ENCODE measurements at places on chromosomes 5 and 9.

GRCh38 chr9:7901621-7902020, 102.0 kb upstream of the DMAC1 start:
- DNase-seq: no peak

DNA sequence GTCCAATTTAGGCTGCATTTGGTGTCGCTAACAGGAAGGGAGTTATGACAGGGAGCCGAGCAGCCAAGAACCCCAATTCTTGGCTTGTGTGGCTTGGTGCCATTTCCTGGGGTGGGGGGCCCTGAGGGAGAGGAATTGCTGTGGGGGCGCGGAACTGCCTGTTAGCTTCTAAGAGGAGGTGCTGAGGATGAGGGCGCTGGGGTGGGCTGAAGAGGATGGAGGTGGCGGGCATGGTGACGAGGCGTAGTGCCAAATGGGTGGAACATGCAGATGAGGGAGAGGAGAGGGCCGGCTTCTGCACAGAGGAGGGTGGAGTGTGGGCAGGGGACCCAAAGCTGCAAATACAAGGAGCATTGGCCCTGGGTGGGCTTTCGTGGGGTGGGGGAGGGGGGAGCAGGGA, 27.9 kb downstream of the IER5L start:
- DNase-seq: no peak

DNA sequence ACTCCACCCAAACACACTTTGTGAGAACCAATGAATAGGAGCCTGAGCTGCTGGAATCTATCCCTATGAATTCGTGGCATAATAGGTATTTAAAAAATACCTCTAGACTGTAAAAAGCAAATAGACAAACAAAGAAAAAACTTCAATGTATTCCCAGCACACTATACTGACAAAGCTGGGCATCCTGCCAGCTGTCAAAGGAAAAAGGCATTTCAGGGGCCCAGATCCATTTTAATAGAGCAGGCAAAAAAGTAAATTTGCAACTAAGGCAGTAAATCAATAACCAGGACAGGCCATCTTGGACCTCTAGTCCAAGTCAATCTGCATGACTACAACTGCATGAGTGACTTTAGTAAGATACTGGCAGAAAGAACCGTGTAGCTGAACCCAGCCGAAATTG, 25.6 kb upstream of the LARP1 start:
- no peak for DNase-seq

GRCh38 chr5:106171708-106172107, 1499.0 kb downstream of the EFNA5 start:
- no peak for DNase-seq

DNA sequence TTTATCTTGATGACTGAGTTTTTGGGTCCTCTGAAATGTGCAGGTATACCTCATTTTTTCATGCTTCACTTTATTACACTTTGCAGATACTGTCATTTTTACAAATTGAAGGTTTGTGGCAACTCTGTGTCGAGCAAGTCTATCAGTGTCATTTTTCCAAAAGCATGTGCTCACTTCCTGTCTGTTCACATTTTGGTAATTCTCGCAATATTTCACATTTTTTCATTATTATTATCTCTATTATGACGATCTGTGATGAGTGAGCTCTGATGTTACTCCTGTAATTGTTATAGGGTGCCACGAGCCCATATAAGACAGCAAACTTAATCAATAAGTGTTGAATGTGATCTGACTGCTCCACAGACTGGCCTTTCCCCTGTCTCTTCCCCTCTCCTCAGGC, 73.4 kb upstream of the FBXW11 start:
- DNase-seq: no peak

GRCh38 chr5:126003309-126003708, 419.9 kb upstream of the GRAMD2B start:
- DNase-seq: no peak

DNA sequence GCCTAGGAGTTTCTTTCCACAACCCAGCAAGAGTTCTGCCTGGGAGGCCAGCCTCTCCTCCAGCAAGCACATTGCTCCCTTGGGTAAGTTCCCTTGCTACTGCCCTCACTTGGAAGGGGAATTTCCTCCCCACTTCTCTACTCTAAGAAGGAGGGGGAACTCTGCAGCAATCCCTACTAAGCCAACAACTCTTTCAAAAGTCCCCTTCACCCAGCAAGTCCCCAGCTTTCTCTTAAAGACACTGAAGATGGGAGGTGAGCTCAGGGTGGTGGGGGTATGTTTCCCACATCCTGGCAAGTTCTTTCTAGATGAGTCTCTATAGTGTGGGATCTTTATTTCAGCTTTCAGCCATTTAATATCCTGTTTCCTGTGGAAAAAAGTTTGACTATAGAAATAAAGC, 49.0 kb downstream of the PDE8B start:
- DNase-seq: no peak

- no peak for DNase-seq
Observed at GRCh38 chr5:17400724-17401469, 97.1 kb upstream of the TAF11L2 start.

GRCh38 chr9:77847626-77848025, 184.0 kb downstream of the GNAQ start:
- no peak for DNase-seq

DNA sequence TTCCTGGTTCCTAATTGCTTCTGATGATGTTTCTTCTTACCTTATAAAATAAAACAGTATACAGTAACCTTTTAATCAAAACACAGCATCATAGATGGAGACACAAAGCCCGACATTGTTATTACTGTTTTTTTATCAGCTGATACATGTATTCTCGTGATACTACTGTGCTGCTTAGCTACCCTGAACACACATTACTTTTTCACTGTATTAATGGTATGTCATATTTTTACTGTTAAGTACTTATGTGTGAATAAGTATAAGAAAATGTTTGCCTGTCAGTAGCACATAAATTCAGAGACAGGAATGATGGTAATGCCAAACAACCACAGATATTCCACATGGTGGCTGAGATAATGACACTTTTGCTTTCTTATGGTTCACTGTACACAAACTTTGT, 68.7 kb downstream of the RAB24 start:
- DNase-seq: no peak

DNA sequence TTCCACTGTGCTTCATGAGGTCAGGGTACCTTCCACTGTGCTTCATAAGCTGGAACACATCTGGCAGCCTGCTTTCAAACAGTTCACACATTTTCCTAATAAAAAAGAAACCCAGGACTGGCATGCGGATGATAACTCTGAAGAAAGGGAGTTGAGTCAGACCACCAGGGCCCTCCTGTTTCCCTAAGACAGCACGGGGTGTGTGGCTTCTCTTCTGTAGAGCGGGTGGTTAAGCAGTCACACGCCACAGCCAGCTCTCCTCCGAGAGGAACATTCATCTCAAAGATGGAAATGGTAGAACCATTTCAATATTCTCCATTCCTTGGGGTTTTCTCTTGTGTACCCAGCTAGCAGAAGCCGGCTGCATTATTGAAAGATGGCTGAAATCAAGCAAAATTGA, 128.1 kb upstream of the LMX1B start:
- DNase-seq: no peak

Data from hematopoietic multipotent progenitor cell treated with erythropoietin and hydrocortisone succinate and interleukin-3 and kit ligand, for 17 days (in vitro differentiated cells).